Left cardiac atrium (tissue), 4 donors: ENCODE measurements at places on chromosomes 6 and 20. TPM values are rescaled to one million over a fixed set of nuclear protein-coding genes. Genes with fewer than 3 reads are reported as not detected.

Gene BMP7
- 29.3 TPM for total RNA-seq

Gene RIMS4
- 0.80 TPM for total RNA-seq

DNA sequence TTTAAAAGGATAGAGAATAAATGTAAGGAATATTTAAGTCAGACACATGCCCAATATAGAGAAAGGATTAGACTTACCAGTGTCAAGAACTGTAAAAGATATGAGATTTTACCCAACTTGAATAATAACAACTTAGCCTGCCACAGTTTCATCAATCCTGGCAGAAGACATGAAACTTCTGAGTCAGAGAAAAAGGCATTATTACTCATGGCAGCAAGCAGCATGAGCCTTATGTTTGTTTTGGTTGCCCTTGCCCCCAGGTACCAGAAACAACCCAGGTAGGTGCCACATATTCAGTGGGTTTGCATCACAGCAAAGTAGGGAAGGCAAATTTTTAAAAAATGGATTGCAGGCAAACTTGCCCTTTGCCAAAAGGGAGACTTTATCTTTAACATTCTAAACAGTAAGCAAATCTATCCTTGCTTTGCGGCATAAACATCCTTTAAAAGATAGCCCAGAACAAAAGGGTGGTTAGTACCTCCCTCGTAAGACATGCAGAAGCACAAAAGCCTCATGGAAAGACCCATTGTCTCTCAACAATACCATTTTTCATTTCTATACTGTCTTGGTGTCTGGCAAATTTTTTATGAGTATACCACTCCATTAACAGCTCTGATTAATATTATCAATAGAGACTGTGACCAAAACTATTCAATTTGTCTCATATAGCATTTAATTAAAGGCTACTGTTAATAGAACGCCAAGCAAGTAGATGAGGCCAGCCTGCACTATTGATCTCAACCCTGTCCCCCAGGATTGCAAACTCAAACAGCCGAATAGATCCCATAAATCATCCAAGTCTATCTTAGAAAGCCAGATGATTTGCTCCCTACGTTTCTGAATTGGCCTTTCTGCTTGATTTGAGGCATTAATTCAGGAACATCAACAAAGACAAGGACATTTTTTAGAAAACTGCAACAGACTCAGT lies 185.1 kb downstream of the COL19A1 start:
- DNase-seq = no peak

Gene CDH22
- 5.8 TPM for total RNA-seq

Gene ZNF165
- 0.44 TPM for total RNA-seq

DNA sequence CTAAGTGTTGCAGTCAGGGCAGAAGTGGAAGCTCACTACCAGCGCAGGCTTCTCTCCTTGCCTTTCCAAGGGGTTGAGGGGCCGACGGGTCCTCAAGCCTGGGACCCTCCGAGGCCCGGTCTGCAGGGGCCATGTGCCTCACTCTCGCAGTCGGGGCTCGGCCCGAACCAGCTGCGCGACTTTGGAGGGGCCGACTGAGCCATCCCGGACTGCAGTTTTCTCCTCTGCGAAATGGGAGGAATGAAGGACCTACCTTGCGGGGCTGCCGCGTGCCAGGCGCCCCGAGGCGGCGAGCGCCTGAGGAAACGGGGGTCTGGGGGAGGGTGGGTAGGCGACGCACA lies 5.6 kb downstream of the LZTS3 start:
- DNase-seq = no peak

- peak; percentile 43 for DNase-seq
These were observed 1.4 kb downstream of the BTN1A1 start for GRCh38 chr6:26501482-26501986.

DNA sequence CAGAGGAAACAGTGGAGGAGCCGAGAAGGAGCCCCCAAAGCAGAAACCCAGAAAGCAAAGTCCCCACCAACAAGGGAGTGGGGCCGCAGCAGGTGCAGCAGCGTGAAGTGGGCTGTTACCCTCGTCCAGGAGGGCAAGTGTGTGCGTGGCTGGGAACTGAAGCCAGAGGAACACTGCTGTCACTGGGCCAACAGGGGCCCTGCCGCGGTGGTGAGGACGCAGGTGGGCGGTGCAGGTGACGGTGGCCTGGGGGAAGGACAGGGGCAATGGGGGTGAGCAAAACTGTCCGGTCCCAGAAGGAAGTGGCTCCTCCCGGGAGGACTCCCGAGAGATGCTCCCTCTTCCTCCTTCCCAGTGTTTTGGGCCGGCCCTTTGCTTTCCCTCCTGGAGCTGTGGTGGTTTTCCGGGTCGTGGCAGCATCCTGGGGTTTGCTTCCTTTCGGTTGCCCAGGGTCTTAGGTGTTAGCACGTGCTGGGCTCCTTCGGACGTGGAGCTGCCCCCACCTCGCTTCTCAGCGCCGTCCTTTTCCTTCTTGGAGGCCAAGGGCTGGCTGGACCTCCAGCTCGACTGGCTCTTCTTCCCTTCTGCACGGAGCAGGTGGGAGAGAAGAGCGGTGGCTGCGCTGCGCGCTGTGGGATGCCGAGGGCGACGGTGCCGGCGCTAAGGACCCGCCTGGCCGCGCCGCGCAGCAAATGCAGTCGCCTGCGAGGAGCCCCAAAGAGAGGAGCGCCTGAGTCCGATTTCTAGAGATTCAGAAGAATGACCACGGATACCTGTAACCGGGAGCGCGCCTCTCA lies 62.7 kb upstream of the SLC2A12 start:
- no peak for DNase-seq

DNA sequence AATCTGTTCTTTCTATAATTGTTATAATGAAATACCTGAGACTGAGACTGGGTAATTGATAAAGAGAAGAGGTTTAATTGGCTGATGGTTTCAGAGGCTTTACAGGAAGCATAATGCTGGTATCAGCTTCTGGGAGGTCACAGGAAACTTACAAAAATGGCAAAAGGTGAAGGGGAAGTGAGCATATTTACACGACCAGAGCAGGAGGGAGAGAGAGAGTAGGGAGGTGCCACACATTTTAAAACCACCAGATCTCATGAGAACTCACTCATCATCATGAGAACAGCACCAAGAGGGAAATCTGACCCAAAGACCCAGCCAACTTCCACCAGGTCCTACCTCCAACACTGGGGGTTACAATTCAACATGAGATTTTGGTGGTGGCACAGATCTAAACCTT lies 2.6 kb upstream of the SIRPB1 start:
- DNase-seq = no peak

- no peak for DNase-seq
These were observed 20.1 kb upstream of the COL10A1 start for GRCh38 chr6:116145803-116146675.

- DNase-seq = peak; percentile 81
These were observed 9.2 kb downstream of the CPNE5 start for GRCh38 chr6:36829919-36830544.

Gene NUDT3
- 53.6 TPM for total RNA-seq

GRCh38 chr20:47577314-47577713 lies 75.6 kb downstream of the NCOA3 start:
- DNase-seq = no peak

GRCh38 chr6:26660000-26660361 lies 435 bp upstream of the ZNF322 start:
- DNase-seq = no peak

DNA sequence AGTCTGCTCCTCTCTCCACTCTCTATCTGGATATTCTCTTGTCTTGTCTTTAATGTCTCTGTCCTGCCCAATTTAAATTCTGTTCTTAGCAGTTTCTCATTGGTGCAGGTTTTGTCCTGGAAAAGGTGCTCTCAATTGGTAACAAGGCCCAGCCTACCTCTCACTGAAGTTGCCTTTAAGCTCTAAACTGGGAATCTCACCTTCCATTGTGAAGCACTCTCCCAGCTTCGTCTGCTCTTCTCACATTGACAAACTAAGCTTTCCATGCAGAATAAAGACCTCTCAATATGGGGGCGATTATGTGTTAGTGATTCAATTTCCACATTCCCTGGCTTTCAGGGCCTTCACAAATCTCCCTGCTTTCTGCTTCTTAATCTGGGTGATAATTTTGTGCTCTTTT lies 1712.2 kb downstream of the GRIK2 start:
- DNase-seq = no peak

Gene POM121L2
- total RNA-seq = not detected

Gene OTOR
- total RNA-seq = not detected

Gene PHACTR1
- 16.0 TPM for total RNA-seq

- DNase-seq = peak; percentile 60
These were observed 124.7 kb downstream of the TMEM242 start for GRCh38 chr6:157198425-157199279.

Gene SLC44A4
- not detected for total RNA-seq

DNA sequence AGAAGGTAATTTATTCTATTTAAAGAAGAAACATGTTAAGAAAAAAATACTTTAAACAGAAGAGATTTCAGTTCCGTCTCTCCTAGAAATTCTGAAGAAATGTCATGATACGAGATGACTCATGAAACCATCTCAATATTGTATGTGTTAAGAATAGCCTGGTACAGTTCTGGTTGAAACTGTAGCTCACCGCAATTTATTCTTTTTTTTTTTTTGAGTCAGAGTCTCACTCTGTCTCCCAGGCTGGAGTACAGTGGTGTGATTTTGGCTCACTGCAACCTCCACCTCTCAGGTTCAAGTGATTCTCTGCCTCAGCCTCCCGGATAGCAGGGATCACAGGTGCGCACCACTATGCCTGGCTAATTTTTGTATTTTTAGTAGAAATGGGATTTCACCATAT lies 103.3 kb downstream of the ARHGAP18 start:
- no peak for DNase-seq

- DNase-seq = no peak
These were observed 81.9 kb downstream of the ZMYND8 start for GRCh38 chr20:47274401-47275108.

GRCh38 chr6:22421198-22421597 lies 124.4 kb upstream of the PRL start:
- DNase-seq = no peak

Gene ATP5F1E
- total RNA-seq = 122 TPM

DNA sequence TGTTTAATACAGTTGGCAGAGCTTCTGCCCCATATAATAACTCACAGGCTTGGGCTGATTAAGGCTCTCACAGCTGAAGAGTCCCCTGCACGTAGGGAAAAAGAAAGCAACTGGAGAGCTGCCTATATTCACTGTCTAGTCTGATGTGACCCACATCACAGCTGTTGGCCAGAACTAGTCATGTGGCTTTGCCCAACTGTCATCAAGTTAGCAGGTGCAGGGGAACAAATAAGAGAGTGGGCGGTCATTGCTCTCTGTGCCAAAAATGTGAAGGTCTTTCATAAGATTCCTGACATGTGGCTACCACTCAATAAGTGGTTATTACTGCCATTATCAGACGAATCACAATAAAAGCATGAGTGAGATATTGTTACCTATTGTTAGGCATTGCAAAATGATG lies 665.2 kb downstream of the DOK5 start:
- DNase-seq = no peak

DNA sequence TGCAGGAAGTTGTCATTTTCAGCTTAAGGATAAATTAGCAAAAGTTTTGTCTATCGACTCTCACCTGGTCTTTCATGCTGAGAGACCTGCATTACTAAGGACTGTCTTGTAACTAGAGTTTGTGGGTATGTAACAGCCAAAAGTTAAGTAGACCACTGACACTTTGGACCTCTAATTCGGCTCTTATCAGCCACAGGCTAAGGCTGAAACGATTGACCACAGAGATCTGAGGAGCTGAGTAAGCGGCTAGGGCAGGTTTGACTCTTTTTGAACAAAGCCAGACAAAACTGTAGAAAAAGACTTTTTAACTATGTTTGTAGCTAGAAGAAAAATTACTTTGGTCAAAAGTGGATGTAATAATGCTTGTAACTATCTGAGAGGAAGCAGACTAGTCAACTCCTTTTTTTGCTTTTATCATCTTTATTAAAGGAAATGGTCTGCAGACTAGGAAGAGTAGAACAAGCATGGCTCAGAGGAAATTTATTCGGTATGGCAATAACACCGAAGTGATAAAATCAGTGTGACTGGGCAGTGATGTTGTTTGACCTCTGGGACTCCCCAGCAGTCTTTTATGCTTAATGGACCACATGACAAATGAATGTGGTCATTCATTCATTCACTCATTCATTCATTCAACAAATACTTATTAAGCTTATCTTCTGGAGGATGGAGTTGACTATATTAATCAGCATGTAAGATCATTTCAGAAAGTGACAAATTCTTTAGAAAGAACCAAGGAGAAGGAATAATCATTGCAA lies 725.0 kb upstream of the HS3ST5 start:
- DNase-seq = no peak

DNA sequence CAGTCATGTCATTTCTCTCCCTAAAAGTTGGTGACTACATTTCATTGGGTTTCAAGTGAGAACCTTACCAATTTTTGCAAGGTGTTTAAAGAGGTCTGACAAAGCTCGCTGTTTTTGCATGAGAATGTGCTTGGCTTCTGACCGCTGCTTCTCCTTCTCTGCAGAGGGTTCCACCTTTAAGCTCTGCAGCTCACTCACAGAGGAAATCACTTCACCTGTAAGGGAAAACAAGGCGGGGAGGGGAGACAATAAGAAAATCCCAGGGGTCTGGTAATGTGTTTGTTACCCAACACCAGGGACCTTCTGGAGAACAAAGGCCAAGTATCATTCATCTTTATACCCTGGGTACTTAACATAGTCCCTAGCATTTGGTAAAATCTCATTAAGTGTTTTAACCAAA lies 40.0 kb upstream of the LYRM2 start:
- no peak for DNase-seq

DNA sequence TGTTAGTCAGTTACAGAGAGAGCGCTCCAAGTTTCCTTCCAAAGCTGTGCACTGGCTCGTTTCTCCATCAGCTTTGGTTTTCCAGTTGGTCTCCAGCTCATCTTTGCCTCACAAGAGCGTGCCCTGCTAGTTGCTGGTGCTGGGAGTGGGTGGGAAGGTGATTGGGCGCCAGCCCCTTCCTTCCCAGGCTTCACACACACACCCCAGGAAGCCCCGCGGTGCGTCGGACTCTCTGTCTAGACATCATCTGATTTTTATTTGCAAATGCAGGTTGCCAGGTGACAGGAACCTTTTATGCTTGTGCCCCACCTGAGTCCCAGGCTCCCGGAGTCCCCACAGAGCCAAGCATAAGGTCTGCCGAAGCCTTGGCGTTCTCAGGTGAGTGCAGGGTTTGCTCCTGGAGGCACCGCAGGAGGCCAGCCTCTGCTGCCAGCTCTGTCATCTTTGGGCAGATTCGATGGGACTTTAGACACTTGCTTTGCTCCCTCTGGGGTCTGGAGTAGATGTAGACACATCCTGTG lies 7.1 kb downstream of the IRF4 start:
- no peak for DNase-seq
